ENCODE measurements at places on chromosomes 2 and 18.

- no peak for DNase-seq
Measured at GRCh38 chr2:160465002-160465401, 28.6 kb downstream of the RBMS1 start.

- DNase-seq, result no peak
Measured at GRCh38 chr2:190582019-190582418, 47.5 kb upstream of the NEMP2 start.

DNA sequence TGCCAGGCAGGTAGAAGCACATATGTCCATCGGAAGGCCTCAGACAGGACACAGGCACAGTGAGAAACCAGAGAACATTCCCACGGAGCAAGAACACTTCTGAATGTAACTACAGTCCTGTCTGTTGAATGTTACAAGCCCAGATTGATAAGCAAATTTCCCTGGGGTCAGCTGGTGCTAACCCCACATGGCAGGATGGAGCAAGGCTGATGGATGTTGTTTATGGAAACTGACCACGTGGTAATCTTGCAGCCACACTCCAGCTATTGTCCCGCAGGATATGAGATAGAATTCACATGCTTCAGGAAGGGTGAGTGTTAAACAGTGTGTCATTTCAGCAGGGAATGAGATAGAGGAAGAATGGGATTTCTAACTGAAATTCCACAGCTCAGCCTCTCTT is 138.8 kb upstream of the COPS8 start:
- DNase-seq, result no peak

- DNase-seq, result no peak
Measured at GRCh38 chr2:219912491-219912921, 285.1 kb downstream of the SLC4A3 start.

Data from 8988T (cell line).